Smooth muscle cell of the coronary artery (primary cell): ENCODE measurements at places on chromosomes 5 and 9. TPM values are rescaled to one million over a fixed set of nuclear protein-coding genes. Genes with fewer than 3 reads are reported as not detected.

Gene SYK
- total RNA-seq, result not detected in 2 replicates

Gene EGFLAM
- total RNA-seq, result 2.1 and 3.5 TPM in 2 replicates

Gene IGFBPL1
- not detected in 2 replicates for total RNA-seq

Gene DDX31
- total RNA-seq, result 4.9 and 8.3 TPM in 2 replicates

Gene ZFP2
- total RNA-seq, result 0.60 and 2.7 TPM in 2 replicates

Gene SPATA31C1
- not detected in 2 replicates for total RNA-seq

Gene CAMK2A
- 0.08 and 0.35 TPM in 2 replicates for total RNA-seq

Gene OR2V1
- total RNA-seq, result not detected in 2 replicates

Gene MTREX
- 80.0 and 124 TPM in 2 replicates for total RNA-seq

Gene FYB1
- total RNA-seq, result not detected in 2 replicates

Gene STARD4
- total RNA-seq, result 35.0 and 46.0 TPM in 2 replicates
